ENCODE measurements at places on chromosomes 13 and 19.

DNA sequence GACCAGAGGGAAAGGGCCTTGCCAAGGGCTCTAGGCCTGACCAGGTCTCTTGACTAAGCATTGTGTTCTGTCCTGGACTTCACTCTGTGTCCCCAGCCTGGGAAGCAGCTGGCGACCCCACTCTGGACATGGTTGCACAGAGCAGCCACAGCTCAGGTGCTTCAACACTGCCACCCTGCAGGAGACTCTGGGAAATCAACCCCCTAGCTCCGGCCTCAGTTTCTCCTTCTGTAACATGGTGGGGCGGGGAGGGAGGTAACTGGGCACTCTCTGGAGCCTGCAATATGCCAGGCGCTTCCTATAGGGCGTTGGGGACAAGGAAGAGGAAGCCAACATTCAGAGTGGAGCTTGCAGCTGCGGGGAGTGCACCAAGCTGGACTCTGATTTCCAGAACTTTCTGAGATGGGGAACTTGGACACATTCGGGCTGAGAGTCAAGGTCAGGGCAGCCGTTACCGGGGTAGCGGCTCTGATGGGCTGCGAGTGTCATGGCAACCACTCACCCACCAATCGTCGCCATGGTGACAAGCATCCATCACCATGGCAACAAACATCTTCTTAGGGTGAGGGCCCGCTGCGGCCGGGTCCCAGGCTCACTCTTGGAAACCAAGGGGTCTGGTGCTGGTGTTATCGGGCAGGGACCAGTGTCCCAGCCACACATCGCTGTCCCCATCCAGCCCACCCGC, 12.8 kb downstream of the F2RL3 start:
- no peak for DNase-seq

DNA sequence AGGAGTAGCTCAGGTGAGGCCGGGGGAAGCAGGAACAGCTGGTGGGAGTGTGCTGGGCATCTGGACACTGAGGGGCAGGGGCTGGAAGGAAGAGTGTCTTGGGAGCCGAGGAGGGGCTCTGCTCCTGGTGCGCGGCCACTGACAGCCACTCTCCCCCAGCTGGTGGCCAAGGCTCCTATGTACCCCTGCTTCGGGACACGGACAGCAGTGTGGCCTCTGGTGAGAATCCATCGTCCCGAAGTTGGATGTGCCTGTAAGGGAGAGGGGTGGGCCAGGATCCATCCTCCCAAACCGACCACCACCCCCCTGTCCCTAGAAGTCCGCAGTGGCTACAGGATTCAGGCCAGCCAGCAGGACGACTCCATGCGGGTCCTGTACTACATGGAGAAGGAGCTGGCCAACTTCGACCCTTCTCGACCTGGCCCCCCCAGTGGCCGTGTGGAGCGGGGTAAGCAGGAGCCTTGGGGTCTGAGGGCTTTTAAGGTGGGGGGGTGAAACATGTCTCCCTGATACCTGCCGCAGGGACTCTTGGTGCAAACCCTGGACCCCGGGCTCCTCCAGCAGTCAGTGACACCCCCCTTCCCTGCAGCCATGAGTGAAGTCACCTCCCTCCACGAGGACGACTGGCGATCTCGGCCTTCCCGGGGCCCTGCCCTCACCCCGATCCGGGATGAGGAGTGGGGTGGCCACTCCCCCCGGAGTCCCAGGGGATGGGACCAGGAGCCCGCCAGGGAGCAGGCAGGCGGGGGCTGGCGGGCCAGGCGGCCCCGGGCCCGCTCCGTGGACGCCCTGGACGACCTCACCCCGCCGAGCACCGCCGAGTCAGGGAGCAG, 2.0 kb upstream of the USF2 start:
- DNase-seq = no peak

DNA sequence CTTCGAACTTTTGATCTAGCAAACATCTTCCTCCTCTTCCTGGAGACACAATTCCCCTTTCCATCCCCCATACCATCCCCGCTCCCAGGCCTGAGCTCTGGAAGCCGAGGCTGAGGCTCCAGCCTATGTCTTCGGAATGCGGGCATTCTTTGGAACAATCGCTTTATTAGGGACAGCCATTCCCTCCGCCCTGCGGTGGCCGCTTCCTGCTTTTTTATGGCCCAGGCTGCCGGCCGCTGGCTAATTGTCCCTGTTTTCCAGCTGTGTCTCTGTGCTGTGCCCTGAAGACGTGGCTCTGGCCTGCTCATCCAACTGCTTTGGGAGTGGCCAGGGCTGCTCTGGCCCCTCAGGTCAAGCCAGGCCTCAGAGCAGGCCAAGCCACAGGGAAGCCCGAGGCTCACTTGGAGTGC, 2.1 kb upstream of the CDX2 start:
- peak; percentile 94 for DNase-seq

- no peak for DNase-seq
These were observed 25.1 kb upstream of the MYDGF start for GRCh38 chr19:4695224-4695731.

DNA sequence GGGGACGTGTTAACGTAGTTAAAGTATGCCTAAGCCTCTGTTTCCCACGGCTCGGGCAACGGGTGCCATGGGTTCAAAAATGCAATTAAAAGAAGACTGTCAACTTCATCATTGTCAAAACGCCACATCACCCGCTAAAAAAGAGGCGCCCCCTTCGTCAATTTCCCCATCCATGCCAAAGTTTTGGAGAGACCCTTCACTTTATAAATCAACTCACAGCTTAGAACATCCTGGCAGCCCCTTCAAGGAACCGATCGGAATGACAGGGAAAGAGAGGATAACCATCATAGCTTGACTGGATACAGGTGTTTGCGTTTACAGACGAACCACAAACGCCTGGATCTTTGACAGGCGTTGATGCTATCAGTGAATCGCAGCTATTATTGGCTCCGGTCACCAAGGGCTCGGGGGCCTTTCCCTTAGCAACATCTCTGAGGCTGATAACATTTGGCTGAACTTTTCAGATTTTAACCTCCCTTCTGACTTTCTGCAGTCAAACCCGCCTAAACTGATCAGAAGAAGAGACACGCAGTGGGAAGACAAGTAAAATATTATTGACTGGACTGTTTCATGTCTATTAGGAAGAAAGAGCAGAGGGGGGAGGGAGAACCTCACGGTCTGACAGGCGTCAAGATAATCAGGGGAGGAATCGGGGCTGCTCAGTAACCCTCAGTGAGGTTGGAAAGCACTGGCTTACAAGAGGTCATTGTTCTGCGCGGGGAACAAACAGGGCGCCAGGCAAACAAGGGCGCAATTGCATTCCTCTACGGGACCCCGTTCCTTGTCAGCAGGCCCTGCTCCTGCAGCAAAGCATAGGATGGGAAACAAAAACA, 322.5 kb upstream of the ZNF507 start:
- no peak for DNase-seq

DNA sequence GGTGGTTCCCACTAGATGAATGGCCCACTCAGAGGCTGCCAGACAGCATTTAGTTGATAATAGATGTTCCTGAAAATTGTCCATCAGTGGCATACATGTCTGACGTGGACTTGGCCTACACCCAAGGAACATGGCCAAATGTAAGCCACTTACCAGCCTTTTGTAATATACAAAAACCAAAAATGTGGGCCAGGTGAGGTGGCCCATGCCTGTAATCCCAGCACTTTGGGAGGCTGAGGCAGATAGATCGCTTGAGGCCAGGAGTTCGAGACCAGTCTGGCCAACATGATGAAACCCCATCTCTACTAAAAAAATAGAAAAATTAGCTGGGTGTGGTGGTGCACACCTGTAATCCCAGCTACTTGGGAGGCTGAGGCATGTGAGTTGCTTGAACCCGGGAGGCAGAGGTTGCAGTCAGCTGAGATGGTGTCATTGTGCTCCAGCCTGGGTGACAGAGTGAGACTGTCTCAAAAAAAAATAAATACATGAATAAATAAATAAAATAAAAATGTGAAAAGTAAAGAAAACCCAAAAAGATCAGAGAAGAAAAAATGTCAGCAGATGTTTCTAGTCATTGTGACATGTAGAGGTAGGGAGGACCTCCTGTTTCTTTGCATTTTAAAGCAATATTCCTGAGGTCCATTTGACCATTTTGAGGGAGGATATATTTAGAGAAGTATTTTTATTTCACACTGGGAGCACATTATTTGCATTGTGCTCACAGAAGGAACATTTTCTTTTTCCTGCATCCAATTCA, 7.1 kb upstream of the WTIP start:
- no peak for DNase-seq

DNA sequence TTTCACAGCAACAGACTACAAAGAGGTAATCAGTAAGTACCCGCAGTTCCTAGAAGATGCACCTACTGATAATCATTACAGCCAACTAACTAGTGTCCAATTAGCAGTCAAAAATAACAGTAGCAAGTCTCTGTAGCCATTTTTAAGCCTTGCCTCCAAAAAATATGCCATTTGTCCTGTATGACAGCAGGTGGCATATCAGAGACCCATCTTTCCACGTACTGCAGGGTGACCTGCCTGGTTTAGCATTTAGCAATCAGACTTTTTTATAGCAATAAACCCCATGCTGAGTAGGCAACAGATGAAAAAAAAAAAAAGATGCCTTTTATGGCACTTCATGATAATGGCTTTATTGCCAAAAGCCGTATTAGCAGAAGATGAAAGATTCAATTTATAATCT, 155.3 kb upstream of the LSM14A start:
- DNase-seq = no peak

GRCh38 chr13:42007844-42008243, 40.6 kb upstream of the DGKH start:
- no peak for DNase-seq

GRCh38 chr19:810077-810855, 11.5 kb downstream of the PLPPR3 start:
- DNase-seq = no peak

DNA sequence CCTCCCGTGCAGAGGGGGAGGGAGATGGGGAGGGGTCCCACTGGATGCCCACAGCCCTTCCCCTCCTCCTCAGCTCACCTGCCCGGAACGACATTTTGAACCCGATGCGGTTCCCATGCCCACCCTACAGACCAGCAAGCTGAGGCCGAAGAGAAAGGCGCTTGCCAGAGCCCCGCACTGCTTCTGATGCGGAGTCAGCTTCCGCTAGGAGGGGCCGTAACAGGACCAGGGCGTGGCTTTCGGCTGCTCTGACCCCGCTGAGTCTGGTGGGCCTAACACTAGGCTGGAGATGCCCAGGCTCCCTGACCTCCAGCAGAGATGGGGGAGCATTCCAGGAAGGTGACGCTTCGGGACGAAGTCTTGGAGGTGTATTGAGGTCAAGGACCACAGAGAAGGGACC, 6.7 kb downstream of the ONECUT3 start:
- no peak for DNase-seq

- DNase-seq = no peak
These were observed 102.1 kb downstream of the STK24 start for GRCh38 chr13:98474761-98475160.

- no peak for DNase-seq
These were observed 15.0 kb downstream of the NUFIP1 start for GRCh38 chr13:44974056-44974793.

DNA sequence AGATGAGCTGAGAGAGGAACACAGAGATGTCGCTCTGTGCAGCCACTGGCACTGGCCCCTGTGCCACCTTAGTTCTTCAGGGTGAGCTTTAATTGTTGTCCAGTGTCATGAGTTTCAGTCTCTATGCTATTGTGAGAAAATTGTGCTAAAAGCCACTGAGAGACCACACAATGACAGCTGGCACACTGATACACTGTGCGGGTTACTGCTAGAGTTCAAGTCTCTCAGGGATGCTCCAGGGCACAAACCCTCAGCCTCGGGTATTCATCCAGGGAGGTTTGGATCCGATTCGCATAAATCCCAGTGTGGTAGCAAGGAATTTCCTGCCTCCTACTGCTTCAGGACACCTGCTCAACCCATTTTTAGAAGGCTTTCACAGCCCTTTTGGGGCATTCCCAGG, 68.1 kb upstream of the EDNRB start:
- no peak for DNase-seq

DNA sequence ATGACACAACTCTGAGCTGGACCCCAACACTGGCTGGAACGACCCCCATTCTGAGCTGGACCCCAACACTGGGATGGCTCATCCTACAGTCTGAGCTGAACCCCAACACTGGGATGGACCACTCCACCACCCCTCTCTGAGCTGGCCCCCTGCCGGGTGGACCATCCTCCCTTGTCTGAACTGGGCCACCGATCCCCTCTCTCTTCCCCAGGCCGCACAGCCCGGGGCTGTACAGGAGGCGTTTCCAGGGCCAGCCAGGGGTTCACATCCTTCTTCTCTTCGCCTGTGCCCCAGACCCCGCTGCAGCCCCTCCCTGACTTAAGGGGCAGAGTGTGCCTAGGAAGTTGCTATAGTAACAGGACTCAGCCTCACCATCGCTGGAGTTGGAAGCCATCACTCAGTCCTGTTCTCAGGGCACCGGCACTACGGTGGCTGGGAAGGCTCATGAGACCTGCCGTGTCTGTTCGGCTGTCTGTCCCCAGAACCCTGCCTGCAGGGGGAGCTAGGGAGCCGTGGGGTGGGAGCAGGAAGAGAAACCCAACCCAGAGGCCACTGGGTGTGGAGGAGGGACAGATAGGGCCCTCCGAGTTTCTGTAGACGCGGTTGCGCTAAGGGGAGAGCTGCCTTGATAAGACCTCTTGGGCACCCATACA, 3.7 kb downstream of the PRKACA start:
- peak; percentile 60 for DNase-seq

- DNase-seq = no peak
These were observed 68.4 kb upstream of the C13orf46 start for GRCh38 chr13:114042066-114042815.

DNA sequence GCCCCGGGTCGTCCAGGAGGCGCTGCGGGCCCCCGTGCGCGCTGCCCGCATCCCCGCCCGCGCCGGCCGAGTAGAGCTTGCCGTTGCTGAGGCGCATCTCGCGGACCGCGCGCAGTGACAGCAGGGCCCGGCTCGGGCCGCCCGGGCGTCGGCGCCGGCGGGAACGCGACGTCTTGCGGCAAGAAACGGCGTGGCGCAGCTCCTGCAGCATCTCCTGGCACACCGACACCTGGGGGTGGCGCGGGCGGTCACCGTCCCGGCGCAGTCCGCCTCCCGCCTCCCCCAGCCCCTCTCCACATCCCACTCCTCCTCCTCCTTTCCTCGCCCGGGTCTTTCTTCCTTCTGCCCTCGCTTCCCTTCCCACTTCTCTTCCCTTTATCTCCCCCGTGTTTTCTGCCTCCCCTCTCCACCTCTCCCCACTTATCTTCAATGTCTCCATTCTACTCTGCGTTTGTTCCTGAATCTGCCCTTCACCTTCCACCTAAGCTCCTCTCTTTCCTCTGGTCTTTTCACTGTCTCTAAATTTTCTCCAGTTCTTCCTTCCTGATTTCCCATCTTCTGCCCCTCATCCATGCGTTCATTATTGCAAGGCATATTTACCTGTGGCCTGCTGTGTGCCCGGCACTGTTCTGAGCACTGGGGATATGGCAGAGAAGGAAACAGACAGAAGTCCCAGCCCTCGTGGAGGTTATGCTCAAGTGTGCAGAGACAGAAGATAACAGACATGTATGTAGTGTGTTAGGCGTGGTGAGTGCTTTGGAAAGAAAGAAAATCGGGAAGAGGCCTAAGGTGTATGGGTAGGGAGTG, 5.2 kb upstream of the ATP1A3 start:
- DNase-seq = peak; percentile 56

DNA sequence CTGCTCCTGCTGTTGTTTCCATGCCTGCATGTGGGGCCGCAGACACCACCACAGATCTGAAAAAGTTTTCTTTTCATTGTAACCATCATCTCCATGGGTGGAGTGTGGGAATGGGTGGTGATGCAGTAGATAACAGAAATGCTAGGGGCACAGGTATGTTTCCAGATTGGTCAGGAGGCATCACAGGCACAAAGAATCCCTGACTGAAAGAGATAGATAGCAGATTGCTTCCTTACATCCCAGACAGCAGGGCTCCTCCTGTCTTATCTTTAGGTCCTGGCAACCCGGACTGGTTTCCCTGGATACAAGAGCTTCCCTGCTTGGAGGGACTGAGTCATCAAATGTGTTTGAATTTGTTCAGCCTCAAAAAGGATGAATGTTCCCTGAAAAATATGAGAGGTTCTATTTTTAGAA, 1937.6 kb downstream of the PCDH9 start:
- peak; percentile 96 for DNase-seq

All from mesendoderm (in vitro differentiated cells).